ENCODE measurements at places on chromosomes 12 and 14.
A peak's percentile ranks its signal among the peaks of the same experiment; 100 is the strongest.

- no peak for DNase-seq
Observed at GRCh38 chr14:98954349-98955000, 317.5 kb downstream of the BCL11B start.

DNA sequence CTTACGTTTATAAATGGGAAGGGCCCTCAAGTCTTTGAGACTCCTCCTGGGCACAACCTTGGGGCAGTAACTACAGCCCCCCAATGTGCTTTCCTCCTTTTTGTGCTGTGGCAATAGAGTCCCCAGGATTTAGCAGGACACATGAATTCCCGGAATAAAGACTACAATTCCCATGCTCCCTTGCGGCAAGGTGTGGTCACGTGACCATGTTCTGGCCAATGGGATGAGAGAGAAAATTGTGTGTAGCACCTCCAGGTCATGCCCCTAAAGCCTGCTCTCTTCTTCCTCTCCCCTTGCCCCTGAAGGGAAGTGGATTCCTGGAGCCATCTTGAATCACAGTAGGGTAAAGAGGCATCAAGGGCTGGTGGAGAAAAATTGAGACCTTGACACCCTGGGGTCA is 295.1 kb upstream of the SFSWAP start:
- no peak for DNase-seq

DNA sequence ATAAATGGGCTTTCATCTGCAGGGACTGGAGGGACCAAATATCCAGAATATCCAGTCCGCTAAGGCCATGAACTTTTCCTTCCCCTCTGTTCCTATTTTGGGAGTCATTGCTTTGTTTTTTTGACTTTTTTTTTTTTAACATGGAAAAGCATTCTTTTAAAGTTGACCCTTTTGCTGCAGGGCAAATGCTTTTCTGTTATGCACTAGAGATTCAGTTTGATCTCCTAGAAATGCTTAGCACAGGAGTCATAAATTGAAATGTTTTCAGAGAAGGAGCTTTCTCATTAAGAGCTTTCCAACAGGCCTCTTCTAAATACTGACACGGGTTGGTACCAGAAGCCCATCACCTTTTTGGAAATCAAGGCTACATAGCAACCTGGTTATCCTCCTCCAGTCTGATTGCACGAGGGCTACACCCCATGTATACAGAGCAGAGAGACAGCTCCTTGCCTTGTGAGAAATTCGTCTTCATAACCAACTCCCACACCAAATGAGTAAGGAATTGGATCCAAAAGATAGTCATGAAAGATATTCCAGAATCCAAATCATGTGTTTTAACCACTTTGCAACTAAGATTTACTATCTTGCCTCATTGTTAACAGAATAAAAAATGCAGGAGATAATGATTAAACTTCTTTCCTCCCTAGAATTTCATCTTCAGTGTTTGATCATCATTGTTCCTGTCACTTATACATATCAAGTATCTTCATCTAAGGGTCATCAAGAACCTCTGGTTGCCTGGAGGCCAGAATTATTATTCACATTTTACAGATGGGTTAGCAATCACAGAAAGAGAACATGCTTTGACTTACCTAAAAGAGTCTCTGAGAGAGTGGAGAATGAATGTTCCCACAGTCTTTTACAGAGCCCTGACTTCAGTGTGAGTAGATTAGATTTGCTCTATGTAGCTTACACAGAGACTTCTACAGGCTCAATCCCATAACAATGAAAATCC is 389.4 kb downstream of the ZFP36L1 start:
- no peak for DNase-seq

DNA sequence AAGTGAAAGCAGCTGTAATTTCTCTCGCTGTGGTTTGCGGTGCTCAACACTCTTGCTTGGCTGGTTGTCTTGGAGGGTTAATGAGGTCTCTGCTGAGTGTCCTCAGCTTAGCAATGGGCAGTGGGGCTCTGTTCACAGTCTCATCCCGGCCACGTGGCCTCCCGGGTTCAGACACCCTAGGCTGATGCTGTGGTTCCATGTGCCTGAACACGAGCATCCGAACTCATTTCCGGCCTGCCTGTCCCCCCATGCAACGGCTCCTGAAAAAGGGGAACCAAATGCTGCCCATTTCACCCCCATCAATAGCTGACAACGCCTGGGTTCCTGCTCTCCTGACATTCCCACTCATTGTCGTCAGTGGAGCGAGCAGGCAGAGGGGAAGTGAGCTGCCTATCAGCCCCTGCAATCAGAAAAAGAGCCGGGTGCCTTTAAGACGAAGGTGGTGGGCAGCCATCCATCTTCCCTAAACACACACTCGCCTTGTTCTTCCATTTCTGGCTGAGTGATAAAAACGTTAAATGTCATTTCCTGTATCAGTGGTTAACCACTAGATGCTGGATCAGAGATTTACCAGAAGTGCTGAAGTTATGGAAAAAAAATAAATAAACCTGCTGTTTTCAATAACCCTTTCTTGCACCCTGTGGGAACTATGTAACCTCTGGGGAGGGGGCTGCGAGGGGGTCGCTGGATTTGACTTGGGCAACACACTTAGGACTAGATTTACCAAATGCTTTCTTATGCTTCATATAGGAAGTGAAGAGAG is 60.3 kb upstream of the BCL2L14 start:
- no peak for DNase-seq

DNA sequence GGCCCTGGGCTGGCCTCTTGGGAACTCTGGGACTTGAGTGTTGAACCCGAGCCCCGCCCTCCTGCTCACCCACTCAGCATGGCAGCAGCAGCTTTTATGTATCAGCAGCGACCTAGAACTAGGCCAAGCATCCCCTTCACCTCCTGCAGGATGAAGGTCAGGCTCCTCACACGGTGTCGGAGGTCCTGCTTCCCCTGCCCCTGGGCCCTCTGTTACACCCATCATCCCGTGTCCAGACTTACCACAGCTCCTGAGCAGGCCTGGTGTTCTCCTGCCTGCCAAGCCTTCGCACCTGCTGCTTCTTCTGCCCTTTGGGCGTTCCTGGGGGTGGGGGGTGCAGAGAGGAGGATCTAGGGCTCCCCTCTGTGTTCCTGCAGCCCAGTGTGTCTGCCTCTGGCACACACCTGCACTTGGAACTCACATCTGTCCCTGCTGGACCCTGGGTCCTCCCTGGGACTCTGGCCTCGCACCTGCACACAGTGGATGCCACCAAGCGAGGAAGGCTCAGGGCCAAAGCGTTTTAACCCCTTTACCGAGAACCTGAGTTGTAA is 80.3 kb downstream of the PAPOLA start:
- DNase-seq = no peak

DNA sequence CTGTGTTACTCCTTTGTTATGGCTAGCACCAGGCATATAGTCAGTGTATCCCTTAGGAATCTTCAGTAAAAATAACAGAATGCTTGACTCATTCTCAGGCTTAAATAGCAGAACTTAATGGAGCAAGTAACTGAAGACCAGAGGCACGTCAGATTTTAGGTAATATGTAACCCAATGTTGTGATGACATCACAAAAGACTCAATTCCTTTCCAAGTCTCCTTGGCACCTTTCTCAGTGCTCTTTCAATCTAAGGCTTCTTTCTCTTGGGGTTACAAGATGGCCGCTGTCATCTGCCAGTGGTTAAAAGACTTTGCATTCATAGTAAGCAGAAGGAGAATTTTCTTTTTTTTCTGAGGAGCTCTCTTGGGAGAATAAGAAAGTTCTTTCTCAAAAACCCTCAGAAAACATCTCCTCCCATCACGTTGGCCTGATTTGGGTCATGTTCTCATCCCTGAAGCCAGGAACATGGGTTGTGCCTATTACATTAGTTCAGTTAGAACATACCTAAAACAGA is 33.4 kb upstream of the DCN start:
- DNase-seq = no peak

GRCh38 chr12:131608740-131609690 is 101.9 kb upstream of the SFSWAP start:
- DNase-seq = peak; percentile 46

- DNase-seq = no peak
Observed at GRCh38 chr12:113477171-113477841, 5.6 kb upstream of the LHX5 start.
